ENCODE measurements at places on chromosomes 13 and 19.

GRCh38 chr19:49929121-49929610, at the start of the genes ATF5 and NUP62:
Gene ATF5 (plus strand): TSS chr19:49929205. CDS start chr19:49930851, 1,646 bp downstream.
Gene NUP62 (minus strand): TSS chr19:49929504. CDS start chr19:49909807, 19,697 bp downstream.
- DNase-seq = peak; percentile 93

DNA sequence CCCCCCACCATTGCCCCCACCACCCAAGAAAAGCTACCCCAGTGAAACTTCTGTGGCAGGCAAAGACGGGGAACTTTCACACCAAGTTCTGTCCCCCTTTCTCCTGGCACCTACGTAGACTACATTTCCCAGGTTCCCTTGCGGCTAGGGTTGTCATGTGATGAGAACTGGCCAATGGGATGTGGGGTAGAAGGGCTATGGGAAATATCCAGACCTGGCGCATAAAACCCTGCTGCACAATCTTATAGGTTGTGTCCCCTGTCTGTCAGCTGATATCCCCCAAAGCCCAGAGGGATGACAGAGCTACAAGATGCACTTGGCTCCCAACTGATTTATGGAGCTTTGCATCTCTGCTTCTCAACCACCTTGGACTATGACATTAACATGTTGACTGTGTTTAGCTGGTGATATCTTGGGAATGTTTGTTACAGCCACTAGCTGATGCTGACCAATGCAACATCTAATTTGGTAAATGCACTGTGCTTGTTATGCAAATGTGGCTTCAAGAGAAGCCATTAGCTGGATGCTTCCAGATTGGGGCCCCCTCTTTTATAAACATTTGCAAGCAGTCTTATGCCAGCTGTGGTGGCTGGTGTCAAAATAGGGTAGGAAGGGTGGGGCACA, 6.1 kb downstream of the SH2D3A start:
- no peak for DNase-seq

- no peak for DNase-seq
Measured at GRCh38 chr13:107458269-107458668, 757.1 kb downstream of the LIG4 start.

GRCh38 chr19:39448271-39448670, 2.9 kb downstream of the SUPT5H start:
- no peak for DNase-seq

Measured in NCI-H1105 (cell line).